ENCODE measurements at places on chromosomes 6 and 20.

DNA sequence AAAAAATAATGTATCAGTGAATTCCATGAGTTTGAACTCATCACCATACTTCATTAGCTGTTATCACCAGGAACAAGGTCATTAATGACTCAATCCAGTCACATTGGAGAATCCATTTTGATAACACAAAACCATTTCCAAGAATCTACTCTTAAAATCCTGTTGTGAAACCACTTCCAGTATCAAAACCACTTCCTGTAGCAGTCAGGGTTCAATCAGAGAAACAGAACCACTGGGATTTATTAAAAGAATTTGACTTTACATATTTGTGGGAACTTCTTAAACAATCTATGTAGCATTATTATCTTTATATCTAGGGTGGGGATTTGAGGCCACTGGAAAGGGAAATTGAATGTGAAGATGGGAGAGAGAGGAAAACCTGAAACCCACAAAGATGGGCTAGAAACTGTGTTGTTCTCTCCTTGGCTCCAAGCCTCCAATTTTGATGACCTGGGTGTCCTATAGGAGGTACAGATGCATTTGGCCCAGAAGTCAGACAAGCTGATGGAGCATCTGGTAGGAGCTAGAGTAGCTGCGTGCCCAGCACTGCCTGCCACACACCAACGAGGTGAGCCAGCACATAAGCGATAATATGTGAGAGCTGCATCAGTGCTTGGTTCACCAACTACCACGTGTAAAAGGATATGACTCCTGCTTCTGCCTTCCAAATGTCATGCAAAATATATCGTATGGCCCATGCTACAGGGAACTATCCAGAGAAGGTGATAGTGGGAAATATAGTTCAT, 117.0 kb downstream of the TMEM200A start:
- no peak for DNase-seq

DNA sequence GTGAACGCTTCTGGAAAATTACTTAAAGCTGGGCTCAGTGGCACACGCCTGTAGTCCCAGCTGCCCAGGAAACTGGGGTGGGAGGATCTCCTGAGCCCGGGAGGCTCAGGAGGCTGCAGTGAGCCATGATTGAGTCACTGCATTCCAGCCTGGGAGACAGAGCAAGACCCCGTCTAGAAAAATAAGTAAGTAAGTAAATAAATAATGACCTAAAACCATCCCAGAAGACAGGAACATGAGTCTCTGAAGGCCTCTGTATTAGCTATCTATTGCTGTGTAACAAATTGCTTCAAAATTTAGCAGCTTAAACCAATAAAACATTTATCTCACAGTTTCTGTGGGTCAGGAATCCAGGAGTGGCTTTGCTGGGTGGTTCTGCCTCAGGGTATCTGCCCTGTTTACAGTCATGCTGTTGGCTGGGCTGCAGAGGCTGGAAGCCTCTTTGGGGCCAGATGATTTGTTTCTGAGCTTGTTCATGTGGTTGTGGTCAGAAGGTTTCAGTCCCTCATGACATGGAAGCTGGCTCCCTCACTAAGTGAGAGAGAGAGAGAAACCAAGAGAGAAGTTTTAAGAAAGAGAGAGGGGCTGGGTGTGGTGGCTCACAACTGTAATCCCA, 48.4 kb upstream of the NCOA3 start:
- no peak for DNase-seq

GRCh38 chr6:166304106-166304505, 4.1 kb downstream of the PRR18 start:
- DNase-seq, result no peak

DNA sequence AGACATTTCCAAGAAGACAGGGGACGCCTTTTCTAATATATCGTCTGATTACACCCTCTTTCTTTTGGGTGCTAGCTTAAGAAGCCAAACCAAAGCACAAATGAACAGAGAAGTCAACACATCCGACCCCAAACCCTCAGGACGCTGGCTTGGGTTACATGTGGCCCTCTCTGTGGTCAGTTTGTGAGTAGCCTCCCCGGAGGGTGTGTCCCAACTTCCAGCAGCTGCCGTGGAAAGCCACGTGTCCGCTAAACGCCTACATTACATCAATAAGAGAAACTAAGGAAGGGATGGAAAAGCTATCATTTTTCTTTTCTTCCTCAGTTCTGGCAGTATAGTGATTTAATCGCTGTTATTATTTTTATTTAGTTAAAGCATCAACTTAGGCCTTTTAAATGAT, 487 bp upstream of the BMP6 start:
- DNase-seq, result no peak

- DNase-seq, result no peak
These were observed 245.5 kb upstream of the ECI2 start for GRCh38 chr6:4380881-4381281.

DNA sequence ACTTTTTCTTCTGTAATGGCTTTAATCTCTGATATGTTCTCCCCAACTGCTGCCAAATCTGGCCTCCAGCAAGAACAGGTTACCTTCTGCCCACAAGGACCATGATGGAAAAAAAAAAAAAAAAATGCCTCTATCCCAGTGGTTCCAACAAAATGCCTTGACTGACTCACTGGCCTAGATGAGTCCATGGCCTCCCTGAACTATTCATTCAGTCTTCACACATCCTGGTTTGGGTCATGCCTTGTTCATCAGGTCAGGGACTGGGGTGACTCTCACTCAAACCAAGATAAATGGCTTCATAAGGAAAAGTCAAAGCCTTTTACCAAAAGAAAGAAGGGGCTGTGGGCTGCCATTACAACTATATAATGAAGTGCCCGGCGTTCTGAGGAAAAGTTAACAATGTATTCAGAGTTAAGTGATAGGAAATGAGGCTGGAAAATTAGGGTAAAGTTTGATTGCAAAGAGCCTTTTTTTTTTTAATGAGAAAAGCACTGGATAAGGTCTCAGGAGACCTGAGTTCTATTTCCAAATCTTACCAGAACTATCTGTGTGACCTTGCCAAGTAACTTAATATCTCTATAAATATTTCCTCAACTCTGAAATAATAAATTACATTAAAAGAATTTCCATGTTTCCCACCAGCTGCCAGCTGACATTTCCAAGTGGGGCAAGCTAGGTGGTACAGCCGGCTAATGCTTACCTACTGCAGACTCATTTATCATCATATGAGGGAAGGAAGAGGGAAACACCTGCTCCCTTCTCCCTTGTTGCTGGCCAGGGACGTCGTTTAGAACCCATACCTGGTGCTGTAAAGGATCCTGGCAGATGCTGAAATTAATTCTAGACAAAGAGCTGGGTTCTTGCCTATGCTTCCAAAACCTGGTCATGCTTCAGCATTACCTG, 380.0 kb upstream of the MARCKS start:
- no peak for DNase-seq

DNA sequence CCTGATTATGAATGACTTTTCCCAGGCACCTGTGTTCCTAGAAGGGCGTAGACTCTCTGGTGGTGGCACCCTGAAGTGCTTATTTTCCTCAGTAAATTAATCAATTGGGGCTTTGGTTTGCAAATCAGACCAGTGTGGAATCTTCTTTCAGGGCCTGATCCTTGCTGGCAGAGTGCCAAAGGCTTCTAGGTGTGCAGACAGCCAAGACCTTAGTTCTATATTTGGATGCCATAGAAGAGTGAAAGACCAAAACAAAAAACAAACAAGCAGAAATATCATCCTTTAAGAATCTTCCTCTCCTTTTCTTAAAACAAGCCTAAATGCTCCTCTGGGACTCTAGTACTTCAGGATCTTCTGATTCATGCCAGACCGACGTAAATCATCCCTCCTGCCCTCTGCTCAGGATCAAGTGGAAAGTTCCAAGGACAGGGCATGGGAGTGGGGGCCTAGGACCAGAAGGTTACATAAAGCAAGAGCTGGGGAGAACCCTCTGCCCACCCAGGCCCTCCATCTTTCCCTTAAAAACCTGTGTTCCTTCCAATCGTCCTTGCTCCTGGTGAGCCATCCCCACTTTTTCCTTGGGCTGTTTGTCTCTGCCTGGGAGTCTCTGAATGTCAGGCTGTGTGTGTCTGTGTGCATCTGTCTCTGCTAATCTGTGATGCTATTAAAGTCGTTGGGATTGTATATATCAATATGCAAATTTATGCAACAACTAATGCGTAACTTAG, 70.5 kb upstream of the MYLIP start:
- no peak for DNase-seq

DNA sequence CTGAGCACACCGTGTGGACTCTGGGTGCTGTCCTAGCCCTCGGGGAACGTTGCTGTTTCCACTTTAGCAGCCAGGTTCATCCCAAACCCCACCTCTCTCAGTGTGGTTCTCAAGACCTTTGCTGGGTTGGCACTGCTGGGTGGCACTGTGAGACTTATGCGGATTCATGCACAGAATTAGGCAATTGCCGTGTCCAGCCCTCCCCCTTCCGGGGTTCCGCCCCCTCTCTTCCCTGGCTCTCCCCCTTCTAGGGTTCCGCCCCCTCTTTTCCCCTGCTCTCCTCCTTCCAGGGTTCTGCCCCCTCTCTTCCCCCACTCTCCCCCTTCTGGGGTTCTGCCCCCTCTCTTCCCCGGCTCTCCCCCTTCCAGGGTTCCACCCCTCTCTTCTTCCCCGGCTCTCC, 39.8 kb upstream of the SLCO4A1 start:
- no peak for DNase-seq
